ENCODE measurements at places on chromosomes 16 and 17. TPM values are rescaled to one million over a fixed set of nuclear protein-coding genes. Genes with fewer than 3 reads are reported as not detected.

DNA sequence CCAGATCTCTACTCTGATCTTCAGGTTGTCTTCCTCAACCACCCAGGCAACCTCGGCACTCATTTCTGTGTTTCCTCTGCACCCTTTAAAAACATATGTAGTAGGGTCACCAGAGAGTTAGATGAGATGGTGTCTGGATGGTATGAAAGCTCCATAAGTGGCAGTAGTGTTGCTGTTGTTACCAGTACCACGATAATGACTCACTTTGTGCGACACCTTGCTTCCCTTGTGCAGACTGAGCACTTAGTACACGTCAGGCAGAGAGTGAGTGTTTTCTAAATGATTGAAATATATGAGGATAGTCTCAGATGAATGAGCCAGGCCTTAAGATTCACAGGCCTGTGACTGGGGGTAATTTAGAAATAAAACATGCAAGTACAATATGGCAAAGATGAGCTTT is 188.7 kb downstream of the MAF start:
- DNase-seq: no peak

DNA sequence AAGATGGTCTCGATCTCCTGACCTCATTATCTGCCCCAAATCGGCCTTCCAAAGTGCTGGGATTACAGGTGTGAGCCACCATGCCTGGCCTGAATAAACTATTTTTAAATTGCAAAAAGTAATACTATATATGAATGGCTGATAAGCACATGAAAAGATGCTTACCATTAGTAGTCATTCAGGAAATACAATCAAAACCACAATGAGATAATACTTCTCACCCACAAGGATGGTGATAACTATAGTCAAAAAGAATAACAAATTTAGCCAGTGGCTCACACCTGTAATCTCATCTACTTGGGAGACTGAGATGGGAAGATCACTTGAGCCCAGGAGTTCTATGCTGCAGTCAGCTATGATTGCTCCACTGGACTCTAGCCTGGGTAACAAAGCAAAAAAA is 2.4 kb upstream of the TACO1 start:
- no peak for DNase-seq

GRCh38 chr16:50208460-50208931 is 55.4 kb downstream of the TENT4B start:
- DNase-seq: no peak

DNA sequence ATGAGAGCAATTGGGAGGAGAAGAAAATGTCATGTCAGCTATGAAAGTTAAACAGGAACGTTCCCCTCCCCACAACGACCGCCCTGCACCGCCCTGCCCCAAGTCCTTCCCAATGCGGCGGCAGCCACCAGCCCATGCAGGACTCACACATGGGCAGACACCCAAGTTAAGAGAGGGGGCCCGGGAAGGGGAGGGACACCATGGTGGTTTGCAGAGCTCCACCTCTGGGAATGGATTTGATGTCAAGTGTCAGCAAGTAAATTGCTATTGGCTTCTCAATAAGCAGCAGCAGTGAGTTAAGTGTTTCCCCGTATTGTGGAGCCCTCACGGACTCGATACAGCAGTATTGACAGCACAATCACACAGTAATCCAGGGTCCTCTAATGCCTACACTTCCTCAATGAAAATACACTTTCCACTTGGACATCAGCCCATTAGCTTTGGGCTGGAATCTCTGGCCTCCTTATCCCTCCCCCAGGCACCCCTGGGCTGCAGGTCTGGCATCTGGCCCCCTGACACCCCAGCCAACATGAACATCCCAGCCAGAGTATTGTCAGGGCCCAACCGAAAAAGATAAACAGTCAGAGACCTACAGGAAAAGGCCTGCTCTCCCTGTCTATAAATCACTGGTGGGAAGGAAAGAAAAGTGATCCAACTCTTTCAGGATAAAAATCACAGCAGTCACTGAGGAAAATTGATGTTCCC is 22.6 kb downstream of the ZFHX3 start:
- no peak for DNase-seq

Gene RAMP2
- polyA plus RNA-seq: 1.4 TPM

Gene USP31
- 4.7 TPM for polyA plus RNA-seq

All from AG04450 (cell line).